ENCODE measurements at places on chromosomes 7 and 10. TPM values are rescaled to one million over a fixed set of nuclear protein-coding genes. Genes with fewer than 3 reads are reported as not detected.

The TMEM213 gene
- 9.6 TPM for total RNA-seq

The C7orf57 gene
- not detected for total RNA-seq

The ANLN gene
- 3.3 TPM for total RNA-seq

The LRGUK gene
- total RNA-seq, result 0.49 TPM

The FAM24B gene
- total RNA-seq, result 3.6 TPM

The CRTAC1 gene
- 128 TPM for total RNA-seq

DNA sequence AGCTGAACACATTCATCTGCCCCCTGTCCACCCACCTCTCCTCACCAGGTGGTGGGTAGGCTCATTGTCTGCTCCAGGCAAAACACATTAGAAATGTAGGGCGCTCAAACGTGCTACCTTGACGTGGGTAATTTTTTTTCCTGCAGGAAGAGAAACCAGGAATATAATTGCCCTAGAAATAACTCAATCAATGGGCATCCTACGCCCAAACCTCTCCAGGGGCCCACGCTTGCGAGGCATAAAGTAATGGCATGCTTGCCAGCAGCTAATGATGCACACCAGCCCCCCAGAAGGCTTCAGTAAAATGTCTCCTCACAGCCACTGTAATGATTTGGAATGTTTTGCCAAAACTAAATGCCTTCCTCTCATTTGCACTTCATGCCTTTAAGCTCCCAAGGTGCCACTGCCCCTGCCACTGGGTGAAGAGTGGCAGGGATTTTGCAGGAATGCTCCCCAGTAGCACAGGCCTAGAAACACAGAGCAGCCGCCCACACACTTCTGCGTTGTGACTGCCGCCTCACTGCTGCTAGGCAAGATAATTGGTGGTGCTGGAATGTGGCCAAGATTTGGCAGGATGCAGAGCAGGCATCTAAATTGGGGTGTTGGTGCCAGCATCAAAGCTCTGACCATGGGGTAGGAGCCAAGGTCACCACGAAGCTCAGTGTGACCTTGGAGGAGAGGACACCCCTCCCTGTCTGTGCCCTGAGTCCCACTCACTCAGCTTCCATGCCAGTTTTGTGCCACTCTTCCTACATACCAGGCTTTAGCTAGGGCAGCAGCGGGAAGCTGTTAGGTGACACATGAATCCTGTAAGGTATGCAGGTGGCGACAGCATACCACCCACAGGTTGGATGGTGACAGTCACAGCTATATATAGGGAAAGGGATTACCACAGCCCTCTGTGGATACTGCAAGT lies 48.7 kb upstream of the PPP1R3C start:
- H3K4me1 ChIP-seq, result no peaks in the 10 kb centered on the region
- H3K36me3 ChIP-seq, result no peaks in the 10 kb centered on the region
- H3K27me3 ChIP-seq, result no peaks in the 10 kb centered on the region
- H3K4me3 ChIP-seq, result no peak overlapping the region

- no peak overlapping the region for H3K4me3 ChIP-seq
- H3K27me3 ChIP-seq, result no peaks in the 10 kb centered on the region
- H3K27ac ChIP-seq, result peak overlapping the region; percentile 39
- H3K36me3 ChIP-seq, result no peaks in the 10 kb centered on the region
- peak; percentile 84 for DNase-seq
Measured at GRCh38 chr7:105673367-105674084, 92.2 kb upstream of the EFCAB10 start.

DNA sequence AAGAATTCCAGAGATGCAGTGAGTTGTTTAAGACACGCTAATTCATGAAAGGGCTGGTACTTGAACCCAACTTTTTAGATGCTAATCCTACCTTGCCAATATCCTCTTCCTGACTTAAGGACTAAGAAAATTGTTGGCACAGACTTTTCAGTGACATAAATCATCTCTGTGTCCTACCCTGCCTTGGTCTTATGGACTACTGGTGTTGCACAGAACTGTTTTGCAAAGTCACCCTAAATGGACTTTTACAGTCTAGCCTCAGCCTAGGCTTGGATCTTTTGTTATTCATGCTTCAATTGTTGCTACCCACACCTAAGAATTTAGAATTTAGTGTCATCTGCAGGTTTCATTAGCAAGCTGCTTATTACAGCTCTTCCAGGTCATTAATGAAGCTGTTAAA lies 112.7 kb downstream of the SORCS1 start:
- no peaks in the 10 kb centered on the region for H3K4me1 ChIP-seq
- H3K36me3 ChIP-seq, result no peaks in the 10 kb centered on the region
- no peaks in the 10 kb centered on the region for H3K27me3 ChIP-seq

DNA sequence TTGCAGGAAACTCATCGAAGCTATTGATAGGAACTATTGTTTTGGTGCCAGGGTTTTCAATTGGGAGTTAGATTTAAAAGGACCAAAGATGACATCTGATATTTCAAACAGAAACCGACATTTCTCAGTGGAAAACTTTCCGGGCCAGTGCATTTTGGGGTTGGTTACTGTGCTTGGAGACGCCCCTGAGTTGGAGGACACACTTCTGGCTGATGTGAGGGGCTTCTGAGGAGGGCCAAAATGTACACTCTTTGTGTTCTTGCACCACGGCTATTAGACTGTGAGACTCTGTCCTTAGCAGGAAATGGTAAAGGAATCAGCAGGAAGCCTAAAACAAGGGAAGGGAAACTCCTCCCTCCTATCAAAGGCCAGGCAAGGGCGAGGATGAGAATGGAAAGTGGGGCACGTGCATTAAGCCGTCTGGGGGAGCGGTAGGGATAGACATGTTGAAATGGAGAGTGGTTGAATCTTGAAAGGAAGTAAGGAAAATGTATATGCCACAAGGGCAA lies 1.8 kb upstream of the SRGN start:
- no peaks in the 10 kb centered on the region for H3K27me3 ChIP-seq
- H3K27ac ChIP-seq, result peak overlapping the region; percentile 95

DNA sequence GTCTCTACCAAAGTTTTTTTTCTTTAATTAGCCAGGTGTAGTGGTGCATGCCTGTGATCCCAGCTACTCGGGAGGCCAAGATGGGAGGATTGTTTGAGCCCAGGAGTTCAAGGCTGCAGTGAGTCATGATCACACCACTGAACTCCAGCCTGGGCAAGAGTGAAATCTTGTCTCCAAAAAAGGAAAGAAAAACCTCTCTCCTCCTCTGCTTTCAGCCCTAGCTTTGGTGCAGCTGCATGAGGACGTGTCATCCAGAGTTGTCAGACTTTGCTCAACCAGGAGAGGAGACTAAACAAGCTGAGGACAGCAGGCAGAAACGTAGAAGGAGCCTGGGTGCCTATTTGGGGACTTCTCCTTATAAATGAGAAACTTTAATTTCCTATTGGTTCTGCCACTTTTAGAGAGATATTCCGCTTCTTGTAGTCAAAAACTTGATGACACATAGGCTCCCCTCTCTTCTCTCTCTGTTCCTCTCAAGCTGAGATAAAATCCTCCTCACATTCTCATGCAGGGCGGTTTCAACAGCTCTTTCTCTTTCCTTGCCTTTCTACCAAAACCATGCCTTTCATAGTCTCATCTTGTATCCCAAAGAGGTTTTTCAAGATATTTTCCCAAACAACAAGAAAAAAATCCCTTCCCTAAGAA lies 205.4 kb downstream of the ARHGAP12 start:
- H3K4me1 ChIP-seq, result no peaks in the 10 kb centered on the region
- no peaks in the 10 kb centered on the region for H3K27me3 ChIP-seq
- DNase-seq, result no peak
- H3K4me3 ChIP-seq, result no peak overlapping the region
- no peaks in the 10 kb centered on the region for H3K36me3 ChIP-seq

- no peaks in the 10 kb centered on the region for H3K36me3 ChIP-seq
- no peaks in the 10 kb centered on the region for H3K4me1 ChIP-seq
- DNase-seq, result no peak
- no peaks in the 10 kb centered on the region for H3K27me3 ChIP-seq
Measured at GRCh38 chr10:54415483-54415882, 385.5 kb downstream of the PCDH15 start.

DNA sequence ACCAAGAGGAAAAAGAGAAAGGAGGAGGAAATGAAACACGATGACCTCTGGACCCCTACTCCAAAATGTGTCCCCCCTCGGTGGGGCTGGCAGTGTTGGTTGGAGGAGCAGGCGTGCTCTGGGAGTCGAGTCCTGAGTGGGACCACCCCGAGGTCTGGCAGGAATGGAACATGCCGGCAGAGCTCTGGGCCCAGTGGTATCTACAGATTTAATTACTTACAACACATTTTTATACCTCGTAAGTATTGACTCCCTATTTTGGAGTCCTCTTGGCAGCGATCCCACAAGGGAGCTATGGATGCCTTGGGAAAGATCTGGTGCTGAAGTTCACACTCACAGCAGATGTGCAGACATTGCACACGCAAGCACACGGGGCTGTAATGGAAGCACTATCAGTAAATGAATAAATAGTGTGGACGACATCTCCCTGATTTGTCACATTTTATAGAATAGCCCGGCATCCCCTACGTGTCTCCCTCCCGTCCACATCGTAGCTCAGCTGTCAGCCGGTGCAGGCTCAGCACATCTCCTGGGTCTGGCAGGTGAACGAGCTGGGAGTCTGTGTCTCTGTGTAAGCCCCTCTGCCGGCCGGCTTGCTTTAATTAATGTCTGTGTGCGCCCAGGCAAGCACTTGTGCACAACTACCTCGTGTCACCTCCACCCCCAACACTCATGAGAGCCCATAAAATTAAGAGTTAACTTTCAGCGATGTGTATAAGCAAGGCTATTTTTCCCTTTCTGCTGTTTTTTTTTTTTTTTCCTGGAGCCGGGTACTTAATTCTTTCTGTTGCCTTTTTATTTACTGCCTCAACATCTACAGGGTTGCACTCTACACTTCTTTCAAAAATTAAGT lies 603.2 kb downstream of the LRMDA start:
- H3K36me3 ChIP-seq, result no peaks in the 10 kb centered on the region
- H3K4me1 ChIP-seq, result peaks cover 22% of the 10 kb centered on the region
- no peak for DNase-seq
- no peak overlapping the region for H3K4me3 ChIP-seq
- no peak overlapping the region for H3K27ac ChIP-seq

DNA sequence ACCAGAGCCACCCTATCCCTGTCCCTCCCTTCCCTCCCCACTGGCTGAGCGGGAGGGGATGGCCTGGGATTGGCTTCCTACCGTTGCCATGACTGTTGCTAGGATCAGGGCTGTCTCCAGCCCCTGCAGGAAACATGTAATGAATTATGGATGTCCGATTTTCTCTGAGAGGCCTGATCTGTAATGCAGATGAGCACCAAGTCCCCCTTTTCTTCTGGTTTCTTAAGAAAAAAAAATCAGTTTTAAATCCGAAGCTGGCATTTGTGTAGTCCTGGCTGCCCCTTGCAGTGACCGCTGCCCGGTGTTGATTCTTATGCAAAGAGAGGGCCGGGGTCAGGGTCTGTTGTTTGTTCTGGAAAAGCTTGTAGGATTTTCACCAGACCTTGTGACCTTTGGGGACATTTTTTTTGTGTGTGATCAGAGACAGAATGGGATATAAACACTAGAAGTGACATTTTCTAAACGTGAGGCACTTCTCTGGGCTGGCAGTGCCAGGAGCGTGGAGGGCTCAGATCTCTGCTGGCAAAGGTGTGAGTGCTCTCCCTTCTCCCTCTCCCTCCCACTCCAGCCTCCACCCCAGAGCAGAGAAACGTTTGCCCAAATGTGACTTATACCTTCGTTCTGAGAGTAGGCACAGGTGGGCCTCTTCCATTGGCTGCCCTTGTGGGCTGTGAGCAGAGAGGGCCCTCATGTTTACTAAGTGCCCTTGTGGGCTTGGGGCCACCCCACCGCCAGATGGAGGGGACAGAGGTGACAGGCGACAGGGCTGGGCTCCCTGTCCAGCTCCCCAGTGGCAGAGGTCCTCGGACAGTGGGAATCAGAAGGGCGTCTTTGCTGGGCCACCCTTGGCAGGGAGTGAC lies 127.5 kb downstream of the DNAJB6 start:
- no peak overlapping the region for H3K4me3 ChIP-seq
- H3K27ac ChIP-seq, result no peak overlapping the region
- H3K36me3 ChIP-seq, result no peaks in the 10 kb centered on the region
- H3K4me1 ChIP-seq, result no peaks in the 10 kb centered on the region

DNA sequence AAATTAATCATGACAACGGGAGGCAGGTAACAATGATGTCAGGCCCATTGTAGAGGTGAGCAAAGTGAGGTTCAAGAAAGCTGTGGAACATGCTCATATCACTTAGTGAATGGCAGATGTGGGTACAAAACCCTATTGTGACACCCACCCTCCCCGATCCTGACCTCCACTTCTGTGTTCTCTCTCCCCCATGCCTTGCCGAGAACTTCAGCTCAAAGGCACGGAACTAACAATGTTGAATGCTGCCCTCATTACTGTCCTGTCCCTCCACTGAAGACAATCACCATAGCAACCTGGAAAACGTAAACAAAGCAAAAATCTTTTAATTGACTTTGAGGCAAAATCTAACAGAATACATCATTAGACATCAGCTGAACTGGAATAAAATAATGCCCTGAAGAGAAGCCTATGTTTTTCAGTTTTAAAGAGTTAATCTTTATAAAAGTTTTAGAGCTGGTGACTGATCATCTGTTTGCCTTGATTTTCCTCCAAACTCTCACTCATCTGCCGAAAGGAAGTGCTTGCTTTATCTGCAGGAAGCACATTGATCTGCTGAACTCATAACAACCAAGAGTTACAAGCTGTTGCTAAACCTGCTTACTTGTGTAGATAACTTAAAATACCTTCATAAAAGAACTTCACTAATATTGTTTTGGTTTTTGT lies 133.6 kb downstream of the CUBN start:
- no peak overlapping the region for H3K4me3 ChIP-seq
- H3K27ac ChIP-seq, result peak overlapping the region; percentile 58
- H3K4me1 ChIP-seq, result peaks cover 11% of the 10 kb centered on the region
- H3K36me3 ChIP-seq, result no peaks in the 10 kb centered on the region
- no peaks in the 10 kb centered on the region for H3K27me3 ChIP-seq

- no peak for DNase-seq
- H3K4me3 ChIP-seq, result no peak overlapping the region
- H3K27ac ChIP-seq, result no peak overlapping the region
- H3K36me3 ChIP-seq, result no peaks in the 10 kb centered on the region
- H3K4me1 ChIP-seq, result no peaks in the 10 kb centered on the region
Measured at GRCh38 chr10:107356396-107356795, 191.9 kb upstream of the SORCS1 start.

DNA sequence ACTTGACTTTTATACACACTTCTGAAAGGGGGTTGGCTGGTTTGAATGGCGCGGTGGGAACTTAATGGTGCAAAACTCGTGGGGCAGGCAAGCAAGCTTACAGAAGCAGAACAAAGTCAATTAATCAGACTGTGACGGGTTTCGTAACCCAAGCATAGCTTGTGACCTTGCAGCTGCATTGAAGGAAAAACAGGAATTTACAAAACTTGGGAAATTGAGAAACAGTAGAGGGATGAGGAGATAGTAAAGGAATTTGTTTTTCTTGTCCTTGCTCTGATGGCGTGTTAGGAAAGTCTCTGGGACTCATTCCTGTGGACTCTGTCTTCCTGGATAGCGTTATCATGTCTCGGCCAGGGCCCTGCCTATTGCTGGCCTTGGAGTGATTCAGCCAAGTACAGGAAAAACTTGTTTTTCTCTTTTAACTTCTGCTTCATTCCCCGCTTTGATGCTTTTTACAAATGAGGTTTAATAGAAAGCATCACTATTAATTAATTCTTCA lies 220.0 kb upstream of the KCND2 start:
- peak overlapping the region; percentile 33 for H3K27ac ChIP-seq
- H3K4me3 ChIP-seq, result no peak overlapping the region
- no peaks in the 10 kb centered on the region for H3K36me3 ChIP-seq
